ENCODE measurements at places on chromosomes 6 and 20.

DNA sequence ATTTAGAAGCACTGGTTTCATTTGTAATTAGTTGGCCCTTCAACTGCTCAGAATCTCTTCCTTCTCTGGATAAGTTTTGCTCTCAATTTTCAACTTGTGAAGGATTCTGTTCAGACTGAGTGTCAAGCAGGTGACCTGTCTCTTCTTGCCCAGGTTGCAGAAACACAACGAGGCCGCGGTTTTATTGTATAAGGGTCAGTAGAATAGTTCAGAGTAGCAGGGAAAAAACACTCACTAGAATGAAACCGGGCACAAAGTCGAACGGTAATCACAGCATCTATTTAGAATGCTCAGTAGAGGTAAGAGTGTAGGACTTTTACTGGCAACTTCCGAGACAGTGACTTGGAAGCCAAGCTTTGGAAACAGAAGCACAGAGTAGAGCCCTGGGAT, 17.9 kb upstream of the GFOD1 start:
- DNase-seq, result no peak

DNA sequence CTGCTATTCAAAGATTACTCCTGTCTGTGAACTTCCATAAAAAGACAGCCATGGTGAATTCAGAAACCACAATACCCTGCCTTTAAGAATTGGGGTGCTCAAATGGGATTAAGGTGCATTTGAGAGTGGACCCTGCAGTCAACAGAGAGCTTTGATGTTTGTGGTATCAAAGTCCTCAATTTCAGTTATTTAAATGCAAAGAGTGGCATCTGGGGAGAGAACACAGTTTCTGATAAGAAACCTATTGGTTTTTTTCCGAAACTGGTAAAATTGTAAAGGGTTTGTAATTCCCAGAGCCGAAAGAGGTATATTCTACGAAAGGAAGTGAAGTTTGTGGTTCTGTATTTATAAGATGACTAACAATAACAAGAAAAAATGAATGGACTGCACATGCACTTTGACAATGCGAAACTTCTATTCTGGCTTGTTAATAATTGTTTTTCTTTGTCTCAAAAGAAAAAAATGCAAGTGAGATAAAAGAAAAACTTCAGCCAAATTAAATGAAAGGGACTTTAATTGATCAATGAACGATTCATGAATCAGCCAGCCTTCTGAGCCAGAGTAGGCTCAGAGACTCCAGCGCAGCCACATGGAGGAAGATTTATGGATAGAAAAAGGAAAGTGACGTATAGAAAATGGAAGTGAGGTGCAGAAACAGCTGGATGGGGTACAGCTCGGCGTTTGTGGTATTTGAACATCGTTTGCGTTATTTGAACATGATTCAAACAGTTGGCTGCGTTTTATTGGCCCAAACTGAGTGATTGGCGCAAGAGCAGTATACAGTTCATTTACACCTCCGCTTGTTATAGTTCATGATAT, 70.5 kb upstream of the DUSP22 start:
- DNase-seq, result no peak

GRCh38 chr6:5365436-5366195, 104.3 kb downstream of the FARS2 start:
- no peak for DNase-seq

- DNase-seq, result no peak
Measured at GRCh38 chr6:87152526-87152955, 2.8 kb upstream of the ZNF292 start.

DNA sequence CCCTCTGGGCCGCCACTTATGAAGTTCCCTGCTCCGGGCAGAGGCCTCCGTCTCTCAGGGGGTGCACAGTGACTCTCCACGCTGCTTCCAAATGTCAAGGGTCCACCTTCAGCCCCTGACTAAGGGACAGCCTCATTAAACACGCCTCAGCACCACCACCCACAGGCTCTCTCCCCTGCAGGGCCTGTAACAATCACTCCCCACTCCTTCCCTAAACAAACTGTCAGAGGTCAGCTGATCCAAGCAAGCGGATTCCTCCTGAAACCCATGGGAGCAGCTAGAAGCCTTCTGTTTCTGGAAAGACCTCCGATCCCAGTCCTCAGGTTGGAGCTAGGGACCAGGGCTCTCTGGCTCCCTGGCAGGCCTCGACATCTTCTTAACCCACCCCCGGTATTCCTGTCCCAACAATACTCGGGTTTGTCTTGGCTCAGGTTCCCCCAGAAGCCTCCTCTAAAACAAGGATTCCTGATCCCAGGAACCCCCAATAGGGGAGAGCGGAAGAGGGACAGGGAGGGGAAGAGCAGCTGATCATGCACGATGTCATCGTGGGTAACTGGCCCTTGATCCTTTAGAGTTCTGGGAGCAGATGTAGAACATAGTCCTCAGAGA, 181.0 kb downstream of the ZNF217 start:
- no peak for DNase-seq
